Lung (tissue), 17 donors: ENCODE measurements at places on chromosomes 11 and 22. TPM values are rescaled to one million over a fixed set of nuclear protein-coding genes. Genes with fewer than 3 reads are reported as not detected.
A peak's percentile ranks its signal among the peaks of the same experiment; 100 is the strongest.

DNA sequence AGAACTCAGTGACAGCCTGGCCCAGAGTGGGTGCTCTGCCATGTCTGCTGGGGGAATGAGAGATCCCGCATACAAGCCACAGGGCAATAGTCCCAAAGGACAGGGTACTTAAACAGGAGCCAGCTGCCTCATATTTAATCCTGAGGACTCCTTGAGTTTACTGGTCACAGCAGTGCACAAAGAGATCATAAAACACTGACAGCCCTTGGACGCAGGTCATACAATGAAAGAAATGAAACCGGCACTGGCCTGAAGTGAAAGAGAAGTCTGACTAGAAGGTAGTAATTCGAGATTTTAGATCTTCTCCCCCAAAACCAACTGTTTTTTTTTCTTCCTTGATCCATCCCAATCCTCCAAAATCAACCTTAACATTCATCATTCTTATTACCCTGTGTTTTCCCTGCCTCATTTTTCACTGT, 299.8 kb upstream of the SYN3 start:
- no peak overlapping the region for H3K27ac ChIP-seq
- DNase-seq: no peak
- no peaks in the 10 kb centered on the region for H3K27me3 ChIP-seq
- H3K36me3 ChIP-seq: no peaks in the 10 kb centered on the region
- H3K4me3 ChIP-seq: no peak overlapping the region

- no peak overlapping the region for H3K27ac ChIP-seq
- H3K4me3 ChIP-seq: no peak overlapping the region
- no peaks in the 10 kb centered on the region for H3K36me3 ChIP-seq
Measured at GRCh38 chr22:31754813-31755212, 994 bp downstream of the DEPDC5 start.

GRCh38 chr11:10317776-10318526, 13.1 kb downstream of the ADM start:
- no peaks in the 10 kb centered on the region for H3K27me3 ChIP-seq
- H3K27ac ChIP-seq: no peak overlapping the region
- no peak for DNase-seq
- H3K4me3 ChIP-seq: no peak overlapping the region
- H3K4me1 ChIP-seq: peaks cover 3% of the 10 kb centered on the region

DNA sequence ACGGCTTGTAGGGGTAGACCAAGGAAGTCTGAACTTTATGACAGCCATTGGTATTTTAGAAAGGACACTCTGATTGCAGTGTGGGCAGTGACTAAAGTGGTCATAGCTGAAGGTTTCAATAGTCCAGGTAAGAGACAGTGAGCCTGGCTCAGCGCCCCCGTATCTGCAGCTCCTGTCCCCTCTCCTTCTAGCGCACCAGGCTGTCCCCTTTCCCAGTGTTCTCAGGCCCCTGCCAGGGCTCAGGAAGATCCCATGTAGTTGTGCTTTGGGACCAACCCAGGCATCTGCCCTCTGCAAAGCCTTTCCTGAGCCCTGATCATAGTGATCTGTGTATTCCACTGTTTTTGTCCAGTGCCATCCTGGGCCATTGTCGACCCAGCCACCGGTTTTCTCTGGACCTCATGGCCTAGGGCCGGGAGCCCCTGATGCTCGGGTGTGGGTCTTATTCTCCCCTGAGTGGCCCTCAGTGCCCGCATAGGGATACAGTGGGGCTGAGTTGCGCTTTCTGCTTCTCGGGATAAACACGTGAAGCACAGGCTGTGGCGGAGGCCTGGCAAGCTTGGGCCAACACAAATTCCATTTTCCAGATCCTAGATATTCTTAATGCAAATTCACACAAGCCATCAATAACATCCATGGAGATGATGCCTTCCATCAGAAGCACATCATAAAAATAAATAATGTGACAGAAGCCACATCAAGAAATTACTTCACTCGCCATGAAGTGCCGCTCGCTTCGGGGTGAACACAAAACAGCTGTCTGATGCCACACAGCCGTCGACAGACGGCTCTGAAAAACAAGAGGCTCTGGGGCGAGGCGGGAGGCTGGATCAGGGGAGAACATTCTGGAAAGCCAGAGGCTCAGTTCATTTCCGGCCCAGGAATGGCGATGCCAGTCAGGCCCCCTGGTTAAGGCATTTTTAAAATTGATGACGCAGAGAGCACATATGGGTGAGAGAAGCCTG, 805.0 kb downstream of the TBC1D22A start:
- no peaks in the 10 kb centered on the region for H3K4me1 ChIP-seq
- no peaks in the 10 kb centered on the region for H3K36me3 ChIP-seq
- no peak overlapping the region for H3K4me3 ChIP-seq
- no peaks in the 10 kb centered on the region for H3K27me3 ChIP-seq
- H3K27ac ChIP-seq: no peak overlapping the region

DNA sequence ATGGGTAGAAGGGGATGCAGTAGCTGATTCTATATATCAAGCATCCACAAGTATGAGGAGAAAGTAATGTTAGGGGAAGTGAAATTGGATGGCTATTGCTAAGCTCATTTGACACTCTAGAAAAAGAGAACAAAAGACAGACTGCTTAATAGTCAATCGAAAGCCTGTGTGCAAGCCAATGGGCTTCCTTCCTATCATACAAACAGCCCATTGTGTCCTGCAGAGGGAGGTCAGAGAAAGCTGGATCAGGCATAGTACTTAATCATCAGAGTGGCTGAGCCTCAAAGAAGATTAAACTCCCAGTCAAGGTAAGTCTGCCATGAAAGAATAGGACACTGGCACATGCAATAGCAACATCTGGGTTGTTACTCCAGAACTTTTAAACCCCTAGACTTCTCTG, 50.9 kb upstream of the PGR start:
- no peaks in the 10 kb centered on the region for H3K36me3 ChIP-seq
- H3K4me1 ChIP-seq: no peaks in the 10 kb centered on the region
- no peaks in the 10 kb centered on the region for H3K27me3 ChIP-seq
- H3K27ac ChIP-seq: no peak overlapping the region
- DNase-seq: no peak
- no peak overlapping the region for H3K4me3 ChIP-seq

DNA sequence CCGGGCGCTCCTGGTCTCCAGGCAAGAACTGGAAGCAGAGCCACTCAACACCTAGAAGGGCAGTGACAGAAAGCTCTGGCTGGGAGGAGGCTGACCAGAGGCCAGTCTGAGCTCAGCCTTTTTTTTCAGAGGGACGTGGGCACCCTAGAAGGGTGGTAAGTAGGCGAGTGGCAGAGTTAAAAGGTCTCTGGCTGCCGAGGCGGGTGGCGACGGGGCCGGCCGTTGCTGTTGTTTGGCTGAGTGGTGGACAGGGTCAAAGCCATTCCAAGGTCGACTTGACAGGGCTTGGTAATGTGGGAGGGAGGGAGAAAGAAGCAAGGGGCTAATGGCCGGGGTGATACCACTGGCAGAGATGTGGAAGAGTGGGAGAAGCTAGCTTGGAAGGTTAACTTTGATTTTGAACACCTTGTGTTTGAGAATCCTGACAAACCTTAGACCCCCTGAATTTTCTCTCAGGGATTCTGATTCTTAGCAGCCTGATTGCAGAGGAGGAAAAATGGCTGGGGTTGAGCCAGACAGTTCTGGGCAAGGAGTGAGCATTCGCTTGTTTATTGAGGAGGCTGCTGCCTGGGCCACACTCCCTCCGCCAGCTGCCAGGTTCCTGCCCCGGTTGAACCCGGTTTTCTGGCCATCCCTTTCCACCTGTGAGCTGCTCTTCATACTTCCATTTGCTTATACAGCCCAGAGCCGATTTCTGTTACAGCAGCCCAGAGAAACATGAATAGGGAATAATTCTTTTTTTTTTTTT, 868 bp upstream of the SYCE3 start:
- no peaks in the 10 kb centered on the region for H3K27me3 ChIP-seq
- H3K36me3 ChIP-seq: no peaks in the 10 kb centered on the region
- DNase-seq: no peak
- H3K27ac ChIP-seq: peak overlapping the region; percentile 77
- H3K4me1 ChIP-seq: peaks cover 2% of the 10 kb centered on the region

GRCh38 chr11:33670250-33671011, 30.2 kb downstream of the C11orf91 start:
- H3K4me1 ChIP-seq: no peaks in the 10 kb centered on the region
- no peaks in the 10 kb centered on the region for H3K36me3 ChIP-seq
- H3K27ac ChIP-seq: no peak overlapping the region
- no peaks in the 10 kb centered on the region for H3K27me3 ChIP-seq
- no peak for DNase-seq

DNA sequence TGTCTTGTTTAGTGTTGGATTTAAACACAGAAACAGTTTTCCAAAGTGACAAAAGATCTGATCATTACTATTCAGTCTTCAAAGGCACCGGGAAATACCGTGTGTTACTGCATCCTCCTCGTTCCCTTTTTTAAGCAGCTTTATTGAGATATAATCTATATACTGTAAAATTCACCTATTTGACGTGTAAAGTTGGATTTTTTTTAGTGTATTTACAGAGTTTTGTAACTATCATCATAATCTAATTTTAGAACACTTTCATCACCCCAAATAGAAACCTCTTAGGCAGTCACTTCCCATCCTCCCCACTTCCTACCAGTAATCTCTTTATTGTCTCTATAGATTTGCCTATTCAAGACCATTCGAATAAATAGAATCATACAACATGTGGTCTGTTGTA, 1.4 kb downstream of the ANO5 start:
- H3K4me3 ChIP-seq: no peak overlapping the region
- peak overlapping the region; percentile 81 for H3K27ac ChIP-seq
- peaks cover 6% of the 10 kb centered on the region for H3K4me1 ChIP-seq
- no peak for DNase-seq

GRCh38 chr11:100709233-100709957, 22.3 kb downstream of the ARHGAP42 start:
- no peak overlapping the region for H3K4me3 ChIP-seq
- no peak for DNase-seq
- no peaks in the 10 kb centered on the region for H3K4me1 ChIP-seq
- H3K27ac ChIP-seq: no peak overlapping the region
- H3K36me3 ChIP-seq: no peaks in the 10 kb centered on the region

DNA sequence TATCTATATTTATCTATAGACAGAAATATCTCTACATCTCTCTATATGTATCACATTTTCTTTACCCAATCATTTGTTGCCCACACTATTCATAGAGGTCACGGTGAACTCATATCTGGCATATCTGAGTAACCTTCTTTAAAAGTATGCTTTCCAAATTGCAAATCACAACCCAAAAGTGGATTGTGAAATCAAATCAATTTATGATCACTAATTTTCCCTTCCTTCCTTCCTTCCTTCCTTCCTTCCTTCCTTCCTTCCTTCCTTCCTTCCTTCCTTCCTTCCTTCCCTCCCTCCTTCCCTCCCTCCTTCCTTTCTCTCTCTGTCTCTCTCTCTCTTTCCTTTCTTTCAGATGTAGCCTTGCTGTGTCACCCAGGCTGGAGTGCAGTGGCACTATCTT, 448.0 kb upstream of the CCDC90B start:
- no peaks in the 10 kb centered on the region for H3K36me3 ChIP-seq
- DNase-seq: no peak
- H3K27ac ChIP-seq: no peak overlapping the region
- H3K4me1 ChIP-seq: no peaks in the 10 kb centered on the region
- no peak overlapping the region for H3K4me3 ChIP-seq
- H3K27me3 ChIP-seq: no peaks in the 10 kb centered on the region

DNA sequence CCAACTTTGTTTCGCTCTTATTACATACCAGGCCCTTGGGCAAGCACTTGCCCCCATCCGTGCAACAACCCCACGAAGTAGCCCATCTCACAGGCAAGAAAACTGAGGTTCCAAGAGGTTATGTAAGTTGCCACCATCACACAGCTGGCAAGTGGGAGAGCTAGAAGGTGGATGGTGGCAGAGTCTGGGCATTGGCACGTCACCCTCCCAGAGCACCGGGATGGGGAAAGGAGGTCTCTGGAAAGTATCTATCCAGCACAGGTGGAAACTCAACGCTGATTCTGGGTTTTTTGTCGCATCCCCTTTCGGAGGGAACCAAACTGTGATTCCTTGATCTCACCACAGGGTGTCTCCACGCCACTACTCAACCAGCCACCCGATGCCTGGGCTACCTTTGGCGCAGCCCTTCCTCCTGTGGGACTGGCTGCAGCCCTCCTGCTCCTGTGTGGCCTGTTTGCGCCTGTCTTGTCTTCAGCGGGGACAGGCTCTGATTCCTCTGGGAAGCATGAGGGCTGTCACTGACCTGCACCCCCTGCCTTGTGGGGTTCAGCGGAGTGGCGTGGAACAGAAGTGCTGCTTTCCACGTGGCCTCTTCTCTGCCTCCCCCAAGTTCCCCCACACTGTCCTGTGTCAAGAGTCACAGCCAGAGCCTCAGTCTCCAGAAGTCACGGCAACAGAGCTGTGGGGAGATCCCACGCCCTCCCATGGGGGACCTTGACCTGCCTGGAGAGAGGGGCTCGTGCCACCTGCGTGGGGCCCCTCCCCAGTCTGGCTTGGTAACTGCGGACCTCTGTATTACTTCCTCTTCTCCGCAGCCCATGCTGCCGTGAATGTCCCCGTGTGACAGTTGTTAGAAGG, 34.4 kb upstream of the TRIM29 start:
- no peaks in the 10 kb centered on the region for H3K27me3 ChIP-seq
- no peak overlapping the region for H3K27ac ChIP-seq
- H3K36me3 ChIP-seq: no peaks in the 10 kb centered on the region
- peaks cover 23% of the 10 kb centered on the region for H3K4me1 ChIP-seq
- H3K4me3 ChIP-seq: no peak overlapping the region

DNA sequence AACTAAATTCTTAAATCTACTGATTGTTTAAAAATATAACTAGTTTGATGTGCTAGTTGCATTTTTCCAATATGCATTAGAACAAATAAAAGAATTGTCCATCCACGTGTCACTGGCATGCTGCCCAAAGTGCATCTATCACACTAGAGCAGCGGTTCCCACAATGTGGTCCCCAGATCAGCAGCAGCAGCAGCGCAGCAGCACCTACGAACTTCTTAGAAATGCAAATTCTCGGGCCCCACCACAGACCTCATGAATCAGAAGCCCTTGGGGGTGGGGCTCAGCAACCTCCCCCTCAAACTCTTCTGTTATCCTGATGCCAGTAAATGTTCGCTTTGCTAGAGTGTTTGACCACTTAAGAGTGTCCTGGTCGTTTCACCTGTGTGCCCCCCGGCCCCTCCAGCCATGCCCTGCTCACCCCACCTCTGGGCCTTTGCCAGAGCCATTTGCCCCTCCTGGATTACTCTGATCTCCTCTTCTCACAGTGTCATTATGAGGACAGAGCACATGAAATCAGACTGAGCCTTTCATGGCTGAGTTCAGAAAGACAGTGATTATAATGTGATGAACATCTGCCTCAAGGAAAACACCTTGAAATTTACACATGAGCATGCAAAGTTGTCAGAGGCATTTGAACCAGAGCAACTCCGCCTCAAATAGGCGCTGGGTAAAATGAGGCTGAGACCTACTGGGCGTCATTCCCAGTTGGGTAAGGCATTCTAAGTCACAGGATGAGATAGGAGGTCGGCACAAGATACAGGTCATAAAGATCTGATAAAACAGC, 12.6 kb upstream of the VSIG10L2 start:
- no peak overlapping the region for H3K4me3 ChIP-seq
- no peak overlapping the region for H3K27ac ChIP-seq
- no peaks in the 10 kb centered on the region for H3K27me3 ChIP-seq
- no peak for DNase-seq
- no peaks in the 10 kb centered on the region for H3K36me3 ChIP-seq
- peaks cover 15% of the 10 kb centered on the region for H3K4me1 ChIP-seq

Gene SHISAL1
- 0.49 TPM for total RNA-seq

Gene MCM5
- total RNA-seq: 31.1 TPM

Gene NAP1L4
- total RNA-seq: 191 TPM

Gene NNMT
- 15.4 TPM for total RNA-seq

Gene NRIP3
- 2.2 TPM for total RNA-seq

Gene LRRC55
- total RNA-seq: 0.09 TPM

Gene EMSY
- total RNA-seq: 59.3 TPM

Gene NAALADL1
- total RNA-seq: 12.4 TPM

Gene PAX6
- not detected for total RNA-seq
